ENCODE measurements at places on chromosomes 1 and 21.

- DNase-seq = no peak
Measured at GRCh38 chr1:22892789-22893188, 79.9 kb downstream of the LACTBL1 start.

DNA sequence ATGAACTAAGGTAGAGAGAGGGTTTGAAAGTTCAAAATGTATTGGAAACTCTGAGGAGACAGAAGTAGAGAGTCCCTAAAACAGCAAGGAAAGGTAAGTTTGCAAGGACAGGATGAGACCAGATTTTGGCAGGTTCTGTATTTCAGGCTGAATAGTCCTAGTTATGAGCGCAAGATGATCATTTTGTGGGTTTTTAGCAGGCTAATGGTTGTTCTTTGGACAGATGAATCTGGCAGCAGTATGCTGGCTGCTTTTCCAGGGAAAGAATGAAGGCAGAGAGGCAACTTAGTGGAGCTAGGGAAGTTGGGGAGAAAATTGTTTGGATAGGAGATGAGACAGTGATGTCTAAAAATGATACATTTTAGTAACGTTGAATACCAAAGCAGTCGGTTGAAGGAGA, 243.5 kb upstream of the NRIP1 start:
- no peak for DNase-seq

GRCh38 chr1:228407106-228408040, 738 bp upstream of the TRIM11 start:
- DNase-seq = no peak

DNA sequence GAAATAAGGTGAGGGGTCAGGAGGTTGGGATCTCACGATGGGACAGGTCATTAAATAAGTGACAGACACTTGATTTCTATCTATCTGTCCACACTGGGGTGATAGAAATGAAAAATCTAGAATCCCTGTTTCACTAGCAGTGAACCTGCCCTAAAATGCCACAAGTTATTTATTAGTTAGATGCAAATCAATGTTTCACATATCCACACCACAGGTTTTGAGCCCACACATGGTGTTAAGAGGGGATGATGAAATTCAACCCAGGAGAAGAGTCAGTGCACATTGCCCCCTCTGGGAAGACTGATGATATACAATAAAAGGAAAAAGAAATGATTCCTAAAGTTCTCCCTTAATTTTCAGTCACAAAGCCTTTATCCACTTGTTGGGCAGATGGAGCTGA, 10.1 kb upstream of the NTPCR start:
- no peak for DNase-seq

- no peak for DNase-seq
Measured at GRCh38 chr1:179146911-179147310, 65.0 kb downstream of the TOR3A start.

DNA sequence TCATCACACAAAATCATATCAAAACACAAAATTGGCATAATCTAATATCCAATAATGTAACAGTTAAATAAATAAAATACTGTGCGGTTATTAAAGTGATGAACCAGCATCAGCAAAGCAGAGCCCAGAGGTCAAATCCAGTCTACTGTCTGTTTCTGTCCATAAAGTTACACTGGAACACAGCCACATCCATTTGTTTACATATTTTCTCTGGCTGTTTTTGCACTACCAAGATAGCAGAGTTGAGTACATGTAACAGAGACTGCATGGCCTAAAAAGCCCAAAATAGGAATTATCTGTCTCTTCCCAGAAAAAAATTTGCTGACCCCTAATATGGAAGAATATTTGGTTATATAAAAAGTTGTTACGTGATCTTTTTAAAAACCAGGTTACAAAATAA, 242.2 kb upstream of the DMRTA2 start:
- no peak for DNase-seq

GRCh38 chr1:21546122-21546825, 37.1 kb downstream of the ALPL start:
- DNase-seq = no peak

DNA sequence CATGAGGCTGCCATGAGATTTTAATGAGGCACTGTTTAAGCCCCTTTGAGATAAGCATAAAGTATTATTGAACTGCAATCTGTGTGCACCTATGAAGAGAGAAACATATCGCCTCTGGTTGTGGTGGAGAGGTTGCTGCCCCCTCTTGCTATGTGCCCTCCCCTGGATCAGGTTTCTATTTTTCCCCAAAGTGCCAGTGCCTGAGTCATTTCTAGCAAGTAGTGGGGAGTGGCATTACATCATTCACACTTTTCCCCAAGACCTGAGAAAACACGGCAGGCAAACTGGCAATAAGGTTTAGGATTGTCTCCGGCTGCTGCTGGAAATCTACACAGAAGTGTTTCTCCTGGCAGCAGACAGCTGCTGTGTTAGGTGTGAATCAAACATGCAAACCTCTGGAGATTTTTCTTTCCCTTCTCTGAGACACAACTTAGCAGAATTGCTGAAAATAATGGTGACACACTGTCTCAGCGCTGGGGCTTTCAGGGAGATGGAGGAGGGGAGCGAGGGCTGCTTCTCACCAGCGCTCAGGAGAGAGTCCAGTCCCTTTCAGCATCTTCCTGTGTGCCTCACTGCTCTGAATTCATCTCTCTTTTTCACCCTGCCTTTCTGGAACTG, 13.7 kb upstream of the RGS16 start:
- no peak for DNase-seq

- no peak for DNase-seq
Measured at GRCh38 chr1:47444297-47444561, 6.4 kb downstream of the FOXD2 start.

DNA sequence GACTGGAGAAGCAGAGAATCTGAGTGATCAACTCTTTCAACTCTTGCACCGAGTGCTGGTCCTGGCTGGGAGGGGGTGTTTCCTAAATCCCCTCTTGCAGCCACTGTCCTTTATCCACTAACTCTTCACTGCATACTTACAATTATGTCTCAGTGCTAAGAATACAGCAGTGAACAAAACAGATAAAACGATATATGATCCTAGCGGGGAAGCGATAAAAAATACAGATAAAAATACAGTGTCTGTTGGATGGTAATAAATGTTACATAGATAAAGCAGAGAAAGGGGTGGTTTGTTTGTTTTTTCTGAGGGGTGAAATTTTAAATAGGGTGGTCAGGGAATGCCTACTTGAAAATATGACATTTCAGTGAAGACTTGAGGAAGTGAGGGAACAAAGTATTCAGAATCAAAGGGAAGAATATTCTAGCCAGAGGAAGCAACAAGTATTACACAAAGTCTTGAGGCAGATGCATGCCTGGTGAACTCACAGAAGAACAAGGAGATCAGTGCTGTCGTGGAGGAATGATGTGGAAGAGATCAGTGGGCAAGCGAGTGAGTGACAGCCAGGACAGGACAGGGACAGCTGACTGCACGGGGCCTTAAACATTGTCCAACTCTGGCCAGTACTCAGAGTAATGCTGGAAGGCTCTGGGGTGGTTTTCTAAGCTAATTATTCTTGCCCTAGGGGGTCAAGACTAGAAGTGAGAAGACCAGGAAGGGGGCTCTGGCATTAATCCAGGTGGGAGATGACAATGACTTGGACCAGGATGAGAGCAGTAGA, 110.0 kb downstream of the APP start:
- DNase-seq = no peak

DNA sequence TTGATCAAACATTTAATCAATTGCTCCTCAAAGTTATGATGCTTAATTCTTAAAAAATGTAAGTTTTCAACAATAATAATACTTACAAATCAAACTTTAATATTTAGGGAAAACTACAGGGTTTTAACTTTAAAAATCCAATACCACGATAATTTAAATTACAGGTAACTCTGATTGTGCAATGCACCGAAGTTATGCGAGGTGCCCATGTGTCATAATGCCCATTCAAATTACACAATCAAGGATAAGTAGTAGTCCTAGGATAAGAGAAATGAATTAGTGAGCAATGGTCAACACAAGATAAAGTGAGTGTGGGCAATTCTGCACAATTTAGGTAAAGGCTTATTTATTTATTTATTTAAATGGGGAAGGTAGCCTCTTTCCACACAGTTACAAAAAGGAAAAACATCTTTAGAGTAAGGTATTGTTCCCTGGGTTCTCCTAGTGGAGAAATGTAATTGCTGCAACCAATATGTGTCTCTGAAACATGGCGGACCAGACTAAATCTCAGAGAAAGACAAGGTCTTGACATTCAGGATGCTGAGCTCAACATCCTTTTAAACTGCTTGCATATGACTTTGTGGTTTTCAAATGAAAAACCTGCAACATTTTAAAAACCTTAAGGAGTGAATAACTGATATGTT, 164.2 kb downstream of the TTLL7 start:
- DNase-seq = no peak

DNA sequence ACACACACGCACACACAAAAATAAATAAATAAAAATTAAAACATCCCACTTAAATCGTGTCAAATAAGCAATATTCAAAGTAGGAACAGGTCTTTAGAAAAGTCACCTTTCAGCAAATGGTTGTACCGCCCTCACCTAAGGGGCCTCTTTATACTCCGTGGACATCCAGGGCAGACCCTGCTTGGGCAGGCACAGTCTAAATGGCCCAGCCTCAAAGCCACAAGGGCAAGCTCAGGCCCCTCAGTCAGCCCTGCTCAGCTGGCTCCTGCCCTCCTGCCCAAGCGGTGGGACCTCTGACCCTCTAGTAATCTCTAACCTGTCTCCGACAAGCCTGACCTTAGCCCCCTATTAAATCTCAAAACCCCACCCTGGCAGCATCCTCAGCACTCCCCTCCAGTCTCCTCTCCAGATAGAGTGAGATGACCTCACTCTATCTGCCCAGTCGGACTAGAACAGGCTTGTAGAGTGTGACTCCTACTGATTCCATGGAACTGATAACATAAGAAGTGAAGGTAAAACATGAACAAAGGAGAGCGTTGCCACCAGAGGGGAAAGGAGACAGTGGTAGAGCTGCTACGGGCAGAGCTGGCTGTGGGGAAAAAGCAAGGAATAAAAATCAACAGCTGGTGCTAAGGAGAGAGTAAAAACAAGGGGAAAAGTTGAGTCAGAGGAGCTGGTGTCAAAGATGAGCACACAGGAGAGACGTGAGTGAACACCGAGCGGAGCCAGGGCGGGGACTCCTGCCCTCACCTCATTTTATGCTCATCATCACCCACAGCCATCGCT, 36.0 kb downstream of the SIPA1L2 start:
- DNase-seq = no peak

DNA sequence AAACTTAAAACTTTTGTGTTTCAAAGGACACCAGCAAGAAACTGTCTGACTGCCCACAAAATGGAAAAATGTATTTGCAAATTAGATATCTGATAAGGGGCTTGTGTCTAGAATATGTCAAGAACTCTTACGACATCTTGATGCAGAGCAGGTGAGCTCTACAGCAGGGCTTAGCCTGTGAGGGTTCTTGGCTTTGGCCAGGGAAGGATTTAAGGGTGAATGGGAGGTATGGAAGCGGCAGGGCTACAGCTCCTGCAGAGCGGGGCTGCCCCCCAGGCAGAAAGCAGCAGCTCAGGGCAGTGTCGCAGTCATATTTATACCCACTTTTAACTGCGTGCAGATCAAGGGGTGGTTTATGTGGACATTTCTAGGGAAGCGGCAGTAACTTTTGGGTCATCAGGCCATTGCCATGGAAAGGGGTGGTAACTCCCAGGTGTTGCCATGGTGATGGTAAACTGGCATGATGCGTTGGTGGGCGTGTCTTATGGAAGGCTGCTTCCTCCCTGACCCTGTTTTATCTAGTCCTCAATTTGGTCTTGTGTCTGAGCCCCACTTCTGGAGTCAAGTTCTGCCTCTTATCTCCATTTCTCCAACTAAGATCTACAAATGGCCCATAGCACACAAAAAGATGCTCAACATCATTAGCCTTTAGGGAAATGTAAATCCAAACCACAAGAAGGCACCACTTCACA, 23.2 kb downstream of the MORN1 start:
- DNase-seq = no peak

DNA sequence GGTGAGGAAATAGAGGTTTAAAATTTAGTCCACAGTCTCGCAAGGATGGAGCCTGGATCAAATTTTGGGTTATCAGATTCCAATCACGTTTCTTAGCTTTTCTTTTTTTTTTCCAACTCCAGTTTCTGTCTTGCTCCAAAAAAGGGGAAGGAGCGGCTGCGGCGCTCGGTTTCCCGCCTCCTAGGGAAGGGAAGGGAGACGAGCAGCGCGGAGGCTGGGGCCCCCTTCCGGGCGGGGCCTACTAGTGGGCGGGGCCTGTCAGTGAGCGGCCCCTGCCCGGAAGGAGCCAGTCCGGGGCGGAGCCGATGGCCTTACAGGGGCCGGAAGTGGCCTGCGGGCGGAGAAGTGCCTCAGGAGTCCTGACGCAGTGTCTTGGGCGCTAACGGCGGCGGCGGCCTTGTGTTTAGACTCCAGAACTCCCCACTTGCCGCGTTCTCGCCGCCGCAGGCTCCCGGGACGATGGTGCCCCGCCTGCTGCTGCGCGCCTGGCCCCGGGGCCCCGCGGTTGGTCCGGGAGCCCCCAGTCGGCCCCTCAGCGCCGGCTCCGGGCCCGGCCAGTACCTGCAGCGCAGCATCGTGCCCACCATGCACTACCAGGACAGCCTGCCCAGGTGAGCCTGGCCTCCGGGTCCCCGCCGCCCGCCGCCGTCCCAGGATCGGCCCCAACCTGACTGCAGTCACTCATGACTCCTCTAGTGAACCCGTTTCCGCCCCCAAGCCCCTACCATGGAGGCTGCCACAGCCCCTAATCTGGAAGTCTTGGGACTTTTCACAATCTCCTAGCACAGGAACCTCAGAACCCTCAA, at the start of gene CPT2:
Gene CPT2 (plus strand): TSS at position 340 of the 806 bp plus-strand sequence. CDS start 120 bp downstream, at position 460.
- DNase-seq = peak; percentile 92
